ENCODE measurements at places on chromosomes 5 and 9.

DNA sequence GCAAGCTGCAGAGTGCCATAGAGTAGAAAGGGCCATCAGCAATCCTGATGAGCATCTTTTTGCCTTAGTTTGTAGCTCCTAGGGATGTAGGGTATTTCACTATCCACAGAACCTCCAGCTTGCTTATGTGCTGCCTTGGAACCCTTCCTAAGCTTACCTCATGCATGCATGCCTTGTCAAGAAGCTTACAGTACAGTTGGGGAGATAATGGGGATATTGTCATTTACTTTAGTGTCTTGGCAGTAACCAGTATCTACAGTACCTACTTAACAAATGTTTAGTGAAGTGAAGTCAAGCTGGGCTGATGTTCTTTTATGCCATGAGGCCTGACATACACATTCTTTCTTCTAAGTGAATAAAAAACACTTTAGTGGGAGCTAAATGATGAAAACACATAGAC lies 164.6 kb upstream of the PPP1R2B start:
- DNase-seq: no peak

GRCh38 chr9:115808108-115808507 lies 345.5 kb upstream of the PAPPA start:
- DNase-seq: no peak

GRCh38 chr9:105414947-105415661 lies 32.7 kb upstream of the FSD1L start:
- DNase-seq: no peak

DNA sequence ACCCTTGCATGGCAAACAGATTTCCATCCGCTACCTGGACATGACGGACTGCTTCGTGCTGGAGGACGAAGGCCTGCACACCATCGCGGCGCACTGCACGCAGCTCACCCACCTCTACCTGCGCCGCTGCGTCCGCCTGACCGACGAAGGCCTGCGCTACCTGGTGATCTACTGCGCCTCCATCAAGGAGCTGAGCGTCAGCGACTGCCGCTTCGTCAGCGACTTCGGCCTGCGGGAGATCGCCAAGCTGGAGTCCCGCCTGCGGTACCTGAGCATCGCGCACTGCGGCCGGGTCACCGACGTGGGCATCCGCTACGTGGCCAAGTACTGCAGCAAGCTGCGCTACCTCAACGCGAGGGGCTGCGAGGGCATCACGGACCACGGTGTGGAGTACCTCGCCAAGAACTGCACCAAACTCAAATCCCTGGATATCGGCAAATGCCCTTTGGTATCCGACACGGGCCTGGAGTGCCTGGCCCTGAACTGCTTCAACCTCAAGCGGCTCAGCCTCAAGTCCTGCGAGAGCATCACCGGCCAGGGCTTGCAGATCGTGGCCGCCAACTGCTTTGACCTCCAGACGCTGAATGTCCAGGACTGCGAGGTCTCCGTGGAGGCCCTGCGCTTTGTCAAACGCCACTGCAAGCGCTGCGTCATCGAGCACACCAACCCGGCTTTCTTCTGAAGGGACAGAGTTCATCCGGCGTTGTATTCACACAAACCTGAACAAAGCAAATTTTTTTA lies 242.9 kb downstream of the MARCHF11 start:
- no peak for DNase-seq

- peak; percentile 86 for DNase-seq
Measured at GRCh38 chr5:160175438-160176218, 53.7 kb upstream of the FABP6 start.

- peak; percentile 89 for DNase-seq
Measured at GRCh38 chr9:128771745-128772519, at the start of gene ZER1. ZER1 (minus strand) TSS chr9:128771927; CDS start chr9:128755565, 16,362 bp downstream.

GRCh38 chr5:95984287-95984938 lies 22.8 kb upstream of the ELL2 start:
- no peak for DNase-seq

DNA sequence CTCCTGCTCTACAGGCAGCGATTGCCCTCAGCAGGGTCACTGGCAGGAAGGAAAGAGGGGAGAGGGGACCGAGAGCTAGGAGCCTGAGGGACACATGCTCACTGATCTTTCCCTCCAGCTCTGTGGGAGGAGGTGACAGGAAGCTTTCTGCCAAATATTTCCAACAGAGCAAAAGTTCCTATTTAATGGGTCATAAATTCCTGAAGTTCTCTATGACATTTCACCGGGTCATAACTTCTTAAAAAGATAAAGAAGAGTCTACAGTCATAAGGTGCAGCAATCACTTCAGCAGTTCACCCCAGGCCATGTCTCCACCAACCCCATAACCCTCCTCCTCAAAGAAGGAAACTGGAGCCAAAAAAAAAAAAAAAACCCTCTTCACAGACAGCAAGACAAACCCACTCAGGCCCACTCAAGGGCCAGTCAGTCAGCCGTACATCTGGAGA lies 481.1 kb downstream of the NR2F1-AS1 start:
- no peak for DNase-seq

DNA sequence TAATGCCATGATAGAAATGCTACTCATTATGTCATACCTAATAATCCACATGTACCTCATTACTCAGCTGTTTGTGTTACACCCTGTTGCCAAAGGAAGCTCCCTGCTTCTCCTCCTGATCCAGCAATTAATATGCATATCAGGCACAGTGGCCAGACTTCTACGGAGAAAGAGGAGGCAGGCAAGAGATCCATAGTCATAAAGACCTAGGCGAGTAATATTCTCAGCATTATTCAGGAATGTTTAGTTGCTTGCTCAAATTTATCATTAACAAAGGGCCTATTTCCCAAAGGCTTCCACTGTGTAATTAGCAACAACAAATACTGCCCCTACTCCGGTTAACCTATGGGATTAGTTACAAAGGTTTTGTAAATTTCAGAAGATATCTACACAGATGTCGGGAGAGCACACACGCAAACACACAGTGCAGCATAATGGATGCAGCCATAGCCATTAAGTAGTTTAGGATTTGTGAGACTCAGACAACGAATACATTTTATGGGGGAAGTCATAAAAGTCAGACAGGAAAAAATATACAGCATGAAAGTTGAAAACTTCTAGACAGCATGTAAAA lies 192.6 kb downstream of the EFNA5 start:
- no peak for DNase-seq

DNA sequence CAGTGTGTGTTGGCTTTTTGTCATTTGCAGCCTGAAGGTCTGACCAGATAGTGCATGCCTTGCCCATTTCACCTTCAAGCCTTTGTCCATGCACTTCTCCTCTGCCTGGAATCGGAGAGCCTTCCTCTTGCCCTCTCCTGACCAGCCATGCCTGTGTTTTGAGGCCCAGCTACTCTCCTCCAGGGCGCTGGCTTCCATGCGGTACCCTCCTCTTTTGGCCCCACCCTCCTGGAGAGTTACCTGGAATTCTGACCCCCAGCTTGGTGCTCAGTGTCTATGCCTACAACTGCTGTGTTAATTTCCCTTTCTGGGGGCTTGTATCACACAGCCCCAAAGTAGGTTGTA lies 52.5 kb downstream of the CXXC5 start:
- DNase-seq: no peak

DNA sequence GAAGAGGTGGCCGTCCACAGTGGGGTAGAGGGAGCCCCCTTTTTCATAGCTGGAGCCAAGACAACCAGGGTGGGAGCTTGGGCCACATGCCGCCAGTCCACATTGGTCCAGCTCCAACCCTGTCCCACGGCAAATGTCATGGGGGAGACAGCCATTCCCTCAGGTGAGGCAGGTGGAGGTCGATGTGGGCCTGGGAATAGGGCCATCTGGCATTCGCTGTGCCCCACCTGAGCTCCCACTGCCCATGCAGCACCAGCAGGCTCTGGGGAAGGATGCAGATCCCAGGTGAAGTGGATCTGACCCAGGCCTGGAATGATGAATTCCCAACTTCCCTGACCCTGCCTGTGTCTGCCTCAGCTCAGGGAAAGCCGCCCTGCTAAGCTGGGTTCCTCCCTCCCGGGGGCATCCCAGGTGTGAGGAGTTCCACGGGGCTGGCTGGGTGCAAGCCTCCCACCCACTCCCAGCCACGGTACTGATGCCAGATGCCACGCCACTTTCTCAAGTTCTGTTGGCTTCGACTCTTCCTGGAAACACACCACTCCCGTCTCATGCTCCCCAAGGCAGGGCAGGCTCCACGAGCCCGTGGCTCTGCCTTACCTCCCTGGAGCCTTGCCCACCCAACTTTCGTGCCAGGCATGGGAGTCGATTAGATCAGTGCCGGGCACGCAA lies 25.2 kb upstream of the FCN2 start:
- DNase-seq: peak; percentile 63

GRCh38 chr9:5453673-5454072 lies 3.3 kb downstream of the CD274 start:
- DNase-seq: no peak

GRCh38 chr5:2223303-2223702 lies 340.6 kb upstream of the IRX4 start:
- no peak for DNase-seq
